ENCODE measurements at places on chromosomes 13 and 19.

GRCh38 chr19:4173479-4174212, 8.7 kb downstream of the SIRT6 start:
- DNase-seq = no peak

- DNase-seq = no peak
Measured at GRCh38 chr13:46164661-46165060, 17.3 kb downstream of the LCP1 start.

GRCh38 chr13:78592584-78592983, 10.8 kb downstream of the POU4F1 start:
- DNase-seq = no peak

GRCh38 chr19:46616631-46617322, 8.1 kb downstream of the PTGIR start:
- no peak for DNase-seq

DNA sequence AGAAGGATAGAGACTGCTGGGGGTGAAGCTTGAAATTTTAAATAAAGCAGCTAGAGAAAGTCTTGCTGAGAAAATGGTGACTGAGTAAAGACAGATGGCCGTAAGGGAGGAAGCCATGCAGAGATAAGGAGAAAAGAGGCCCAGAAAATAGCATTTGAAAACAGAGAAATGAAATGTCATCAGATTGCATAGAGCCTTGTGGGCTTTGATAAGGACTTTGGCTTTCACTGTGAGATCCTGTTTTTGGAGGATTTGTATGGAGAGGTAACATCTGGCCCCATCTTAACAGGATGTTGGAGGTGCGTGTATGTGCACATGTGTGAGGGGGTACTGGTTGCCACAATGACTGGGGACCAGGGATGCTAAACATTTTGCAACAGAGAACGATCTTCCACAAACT, 19.5 kb upstream of the ATP8A2 start:
- no peak for DNase-seq

Measured in stimulated activated CD8-positive, alpha-beta memory T cell treated with anti-CD3 and anti-CD28 coated beads, Interleukin-4, amount 100 ng/mL, for 4 hours (primary cell).